HCT116 (cell line): ENCODE measurements at places on chromosomes 7 and 10. TPM values are rescaled to one million over a fixed set of nuclear protein-coding genes. Genes with fewer than 3 reads are reported as not detected.

CAV1 gene
- total RNA-seq, result 298 TPM

ZNF425 gene
- 2.1 TPM for total RNA-seq

NPC1L1 gene
- total RNA-seq, result 0.15 TPM

DNA sequence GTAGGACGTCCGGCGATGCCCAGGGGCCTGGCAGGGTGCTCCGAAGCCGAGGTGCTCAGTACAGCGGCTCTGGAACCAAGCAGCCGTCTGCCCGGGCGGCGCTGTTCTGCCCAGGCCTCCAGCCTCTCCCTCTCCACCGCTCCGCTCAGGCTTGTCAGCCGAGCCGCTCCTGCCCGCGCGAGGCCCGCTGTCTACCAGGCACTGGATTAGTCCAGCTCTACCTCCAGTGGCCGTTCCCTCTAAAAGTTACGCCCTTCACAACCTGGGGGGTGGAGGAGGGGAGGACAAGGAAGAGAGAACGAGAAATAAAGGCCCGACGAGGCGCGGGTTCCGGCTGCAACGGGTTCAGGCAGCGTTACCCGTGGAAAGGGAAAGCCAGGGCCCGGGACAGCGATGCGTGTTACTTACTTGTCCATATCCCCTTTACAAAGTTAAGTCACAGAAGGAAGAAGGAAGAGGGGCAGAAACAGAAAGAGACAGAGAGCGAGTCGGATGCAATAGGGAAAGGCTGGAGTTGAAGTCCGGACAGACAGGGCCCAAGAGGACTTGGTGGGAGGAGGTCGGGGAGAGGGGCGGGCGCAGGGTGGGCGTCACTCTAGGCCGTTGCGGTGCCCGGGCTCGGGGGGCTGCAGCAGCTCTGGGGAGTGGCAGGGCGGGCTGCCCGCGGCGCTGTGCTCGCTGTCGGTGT lies 2.8 kb downstream of the SP8 start:
- no peak overlapping the region for H3K27ac ChIP-seq
- DNase-seq, result no peak
- H3K4me3 ChIP-seq, result no peak overlapping the region
- peaks cover 12% of the 10 kb centered on the region; the same call in 1 of the 2 replicates for H3K4me1 ChIP-seq

- peaks cover 73% of the 10 kb centered on the region for H3K4me1 ChIP-seq
- H3K36me3 ChIP-seq, result no peaks in the 10 kb centered on the region
- H3K27me3 ChIP-seq, result no peaks in the 10 kb centered on the region
- peak overlapping the region; percentile 90; the same call in 1 of the 2 replicates for H3K27ac ChIP-seq
- peak overlapping the region; percentile 48; the same call in 1 of the 2 replicates for H3K4me3 ChIP-seq
These were observed 57.3 kb upstream of the CAPZA2 start for GRCh38 chr7:116805100-116805544.
